ENCODE measurements at places on chromosomes 7 and 10.

DNA sequence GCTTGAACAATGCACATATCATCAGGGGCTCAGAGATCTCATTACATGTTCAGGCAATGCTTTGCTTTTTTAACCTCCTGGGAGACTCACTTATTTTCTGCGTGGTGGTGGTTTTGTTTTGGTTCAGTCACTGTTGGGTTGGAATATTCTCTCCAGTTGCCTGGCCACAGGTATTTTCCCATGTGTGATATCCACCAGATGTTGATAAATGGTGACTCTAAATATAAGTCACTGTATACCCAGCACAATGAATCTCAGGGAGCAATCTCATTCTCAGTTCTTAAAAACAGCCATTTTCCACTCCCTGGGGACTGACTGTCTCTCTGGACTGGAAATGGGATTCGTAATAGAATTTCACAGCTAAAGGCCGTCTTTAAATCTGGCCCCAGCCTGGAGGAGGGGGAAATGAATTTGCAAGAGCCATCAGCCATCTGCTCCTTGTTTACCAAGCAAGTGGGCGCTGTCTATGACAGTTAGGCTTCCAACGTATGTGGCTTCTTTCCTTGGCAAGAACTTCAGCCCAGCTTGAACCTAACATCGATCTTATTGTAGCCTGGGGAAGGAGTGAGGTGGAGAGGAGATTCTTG is 1106.2 kb downstream of the NRG3 start:
- H3K27ac ChIP-seq: no peak overlapping the region
- no peak overlapping the region for H3K4me3 ChIP-seq
- no peak for DNase-seq
- H3K36me3 ChIP-seq: no peaks in the 10 kb centered on the region

DNA sequence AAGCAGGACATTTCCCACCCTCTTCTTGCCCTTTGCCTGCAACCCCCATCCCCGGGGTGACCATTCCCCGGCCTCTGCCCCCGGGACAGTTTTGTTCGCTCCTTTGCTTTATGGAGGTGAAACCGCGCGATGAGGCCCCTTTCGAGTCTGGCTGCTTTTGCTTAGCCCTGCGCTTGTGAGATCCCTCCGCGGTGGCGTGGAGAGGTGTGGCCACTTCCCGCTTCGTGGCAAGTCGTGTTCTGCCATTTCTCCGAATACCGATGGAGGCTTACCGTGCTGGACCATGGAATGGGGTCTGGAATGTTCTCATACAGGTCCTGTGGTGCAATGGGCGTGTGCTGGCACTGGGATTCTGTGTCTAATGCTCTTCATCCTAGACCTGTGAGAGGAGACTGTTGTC is 106.7 kb downstream of the LHPP start:
- peaks cover 4% of the 10 kb centered on the region for H3K4me1 ChIP-seq
- no peaks in the 10 kb centered on the region for H3K36me3 ChIP-seq
- peak; percentile 67 for DNase-seq
- no peaks in the 10 kb centered on the region for H3K27me3 ChIP-seq
- no peak overlapping the region for H3K4me3 ChIP-seq

DNA sequence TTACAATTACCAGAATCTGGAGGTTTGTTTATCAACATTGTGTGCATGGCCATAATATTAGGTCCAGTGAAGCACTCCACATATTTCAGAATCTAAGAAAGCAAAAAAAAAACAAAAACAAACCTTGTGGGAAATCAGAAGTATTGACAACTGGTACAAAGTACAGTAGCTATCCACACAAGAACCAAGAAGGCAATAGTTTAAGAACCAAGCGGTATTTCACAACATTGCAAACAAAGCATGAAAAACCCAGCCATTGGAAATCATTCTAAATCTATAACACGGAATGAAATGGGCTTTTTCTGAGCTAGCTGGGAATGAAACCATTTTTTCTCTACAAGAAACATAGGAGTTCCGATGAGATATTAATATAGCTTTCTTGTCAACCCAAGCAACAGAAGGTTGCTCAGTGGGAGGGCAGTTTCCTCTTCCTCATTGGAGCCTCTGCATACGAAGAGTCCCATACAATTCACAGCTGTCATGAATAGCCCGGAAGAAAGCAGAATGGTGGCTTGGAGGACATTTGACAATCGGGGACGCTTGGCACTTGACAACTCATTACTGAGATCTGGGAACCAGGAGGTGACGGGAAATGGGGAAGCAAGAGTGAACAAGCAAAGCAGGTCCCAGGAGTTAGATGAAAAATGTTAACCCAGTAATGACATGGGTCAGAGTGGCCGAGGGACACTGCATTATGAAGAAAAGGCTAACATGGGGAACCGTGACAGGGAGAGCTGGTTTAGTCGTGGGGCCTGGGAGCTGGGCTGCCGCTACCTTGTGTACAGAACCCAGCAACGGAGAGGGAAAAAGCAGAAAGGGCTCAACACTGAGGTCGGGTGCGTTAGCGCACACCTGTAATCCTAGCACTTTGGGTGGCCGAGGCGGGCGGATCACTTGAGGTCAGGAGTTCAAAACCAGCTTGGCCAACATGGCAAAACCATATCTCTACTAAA is 7.8 kb downstream of the PHYH start:
- no peak overlapping the region for H3K27ac ChIP-seq
- H3K4me3 ChIP-seq: no peak overlapping the region
- no peaks in the 10 kb centered on the region for H3K4me1 ChIP-seq
- no peak for DNase-seq
- H3K36me3 ChIP-seq: peaks cover 46% of the 10 kb centered on the region

GRCh38 chr7:130879191-130879590 is 145.2 kb upstream of the KLF14 start:
- H3K36me3 ChIP-seq: peaks cover 58% of the 10 kb centered on the region
- H3K4me3 ChIP-seq: no peak overlapping the region
- H3K27me3 ChIP-seq: no peaks in the 10 kb centered on the region
- peak overlapping the region; percentile 0 for H3K27ac ChIP-seq
- DNase-seq: no peak

DNA sequence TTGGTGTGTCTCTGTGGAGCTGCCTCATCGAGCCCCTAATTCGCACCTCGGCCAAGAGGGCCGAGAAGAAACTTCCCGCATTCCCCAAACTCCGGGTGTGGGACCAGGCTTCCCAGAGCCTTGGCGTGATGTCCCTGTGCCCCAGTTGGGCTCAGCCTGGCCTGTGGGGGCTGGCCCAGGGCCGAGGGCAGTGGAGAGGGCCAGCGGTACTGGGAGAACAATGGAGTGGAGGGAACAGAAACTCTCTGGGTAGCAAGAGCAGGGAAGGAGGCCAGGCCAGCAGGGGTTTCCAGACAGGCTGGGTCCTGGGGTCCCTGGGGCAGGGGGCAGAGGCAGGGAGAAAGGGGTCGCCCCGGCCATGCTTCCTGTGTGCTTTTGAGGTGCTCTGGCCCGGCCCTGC is 16.0 kb downstream of the TMEM270 start:
- no peak overlapping the region for H3K27ac ChIP-seq
- no peak for DNase-seq
- peaks cover 30% of the 10 kb centered on the region for H3K4me1 ChIP-seq
- H3K4me3 ChIP-seq: no peak overlapping the region
- H3K27me3 ChIP-seq: no peaks in the 10 kb centered on the region
- H3K36me3 ChIP-seq: no peaks in the 10 kb centered on the region

DNA sequence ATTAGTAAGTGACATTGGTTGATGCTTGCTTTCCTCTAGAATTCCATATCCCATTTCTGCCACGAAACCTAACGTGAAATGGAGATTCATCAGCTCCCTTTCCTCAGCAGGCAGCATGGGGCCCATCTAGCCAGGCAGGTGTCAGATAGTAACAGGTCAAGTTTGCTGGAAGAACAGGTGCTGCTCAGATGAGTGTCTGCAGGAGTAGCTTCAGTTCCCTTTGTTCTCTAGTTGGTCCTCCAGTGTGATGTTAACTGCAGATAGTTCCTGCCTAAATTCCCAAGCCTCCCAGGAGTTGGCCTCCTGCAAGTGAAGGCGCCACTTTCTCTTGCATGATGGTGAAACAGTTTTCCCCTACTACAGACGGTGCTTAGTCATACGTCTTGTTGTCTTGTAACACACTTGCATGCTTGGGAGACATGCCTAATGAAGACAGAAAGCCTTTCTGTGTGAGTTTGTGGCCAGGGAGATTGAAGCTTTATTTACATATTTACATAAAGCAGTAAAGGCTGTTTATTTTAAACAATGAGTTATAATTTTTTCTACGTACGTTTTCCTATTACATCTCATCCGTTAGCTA is 175.4 kb downstream of the CHN2 start:
- H3K27ac ChIP-seq: no peak overlapping the region
- no peaks in the 10 kb centered on the region for H3K36me3 ChIP-seq
- no peaks in the 10 kb centered on the region for H3K4me1 ChIP-seq
- H3K27me3 ChIP-seq: no peaks in the 10 kb centered on the region
- no peak overlapping the region for H3K4me3 ChIP-seq
